LoVo (cell line): ENCODE measurements at places on chromosomes 12 and 14.
A peak's percentile ranks its signal among the peaks of the same experiment; 100 is the strongest.

GRCh38 chr12:120125029-120125428, 8.5 kb upstream of the RAB35 start:
- no peak for DNase-seq

GRCh38 chr14:92282669-92283068, 40.3 kb upstream of the SLC24A4 start:
- no peak for DNase-seq

- DNase-seq: no peak
Measured at GRCh38 chr14:68473069-68473468, 319.8 kb downstream of the ZFP36L1 start.

GRCh38 chr12:106897082-106897481, 58.6 kb upstream of the TMEM263 start:
- no peak for DNase-seq

DNA sequence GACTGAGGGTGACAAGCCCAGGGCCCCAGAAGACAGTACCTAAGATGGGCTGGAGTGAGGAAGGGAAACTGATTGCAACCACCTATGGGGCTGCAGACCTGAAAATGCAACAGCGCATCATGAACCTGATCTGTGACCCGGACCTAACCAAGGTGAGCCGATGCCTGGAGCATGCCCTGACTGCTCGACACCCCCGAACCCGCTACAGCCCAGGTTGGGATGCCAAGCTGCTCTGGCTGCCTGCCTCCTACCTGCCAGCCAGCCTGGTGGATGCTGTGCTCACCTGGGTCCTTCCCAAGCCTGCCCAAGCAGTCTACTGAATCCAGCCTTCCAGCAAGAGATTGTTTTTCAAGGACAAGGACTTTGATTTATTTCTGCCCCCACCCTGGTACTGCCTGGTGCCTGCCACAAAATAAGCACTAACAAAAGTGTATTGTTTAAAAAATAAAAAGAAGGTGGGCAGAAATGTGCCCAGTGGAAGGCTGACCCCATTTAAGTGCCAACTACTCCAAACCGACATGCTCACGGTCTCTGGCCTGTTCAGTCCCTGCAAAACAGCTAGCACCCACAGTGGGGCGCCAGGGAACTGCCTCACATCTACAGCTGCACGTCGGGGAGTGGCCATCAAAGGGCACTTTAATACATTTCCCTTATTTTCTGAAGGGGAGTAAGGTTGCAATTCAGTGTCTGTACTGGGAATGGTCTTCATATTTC, 4.2 kb downstream of the RDH5 start:
- DNase-seq: no peak

- DNase-seq: no peak
Measured at GRCh38 chr14:94124582-94125377, 4.6 kb downstream of the IFI27L2 start.

DNA sequence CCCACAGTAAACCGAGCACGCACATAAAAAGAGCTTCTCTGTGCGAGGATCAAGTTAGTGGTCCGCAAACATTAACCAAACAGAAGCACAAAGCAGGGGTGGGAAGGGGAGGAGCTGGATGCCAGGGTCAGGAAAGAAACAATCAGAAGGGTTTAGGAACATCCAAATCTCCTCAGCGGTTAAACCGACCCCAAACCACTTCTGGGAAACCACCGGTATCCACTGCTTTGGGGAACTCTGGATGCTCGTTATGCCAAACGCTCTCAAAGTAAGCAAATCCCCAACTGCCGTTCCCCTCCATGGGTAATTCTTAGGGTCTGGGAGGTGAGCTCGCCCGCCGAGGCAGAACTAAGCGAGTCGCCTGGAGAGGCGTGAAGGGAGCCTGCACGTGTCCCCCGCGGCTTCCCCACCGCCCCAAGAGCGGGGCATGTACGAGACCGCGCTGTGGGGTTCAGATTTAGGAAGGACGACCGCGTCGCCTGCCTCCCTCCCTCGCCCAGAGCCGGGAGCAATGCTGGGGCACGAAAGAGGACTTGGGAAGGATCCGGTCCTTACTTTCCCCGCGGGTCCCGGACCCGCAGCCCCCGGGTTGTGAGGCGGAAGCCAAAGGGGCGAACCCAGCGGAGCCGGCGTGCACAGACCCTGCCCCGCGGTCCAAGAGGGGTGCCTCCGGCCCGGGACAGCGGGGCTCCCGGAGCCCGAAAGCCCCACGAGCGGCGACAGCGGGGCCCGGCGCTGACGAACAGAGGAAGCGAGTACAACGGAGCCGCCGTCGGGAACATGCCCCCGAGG, 711 bp downstream of the SBNO1 start:
- DNase-seq: peak; percentile 26

- DNase-seq: no peak
Measured at GRCh38 chr14:62939970-62940369, 105.3 kb downstream of the KCNH5 start.

DNA sequence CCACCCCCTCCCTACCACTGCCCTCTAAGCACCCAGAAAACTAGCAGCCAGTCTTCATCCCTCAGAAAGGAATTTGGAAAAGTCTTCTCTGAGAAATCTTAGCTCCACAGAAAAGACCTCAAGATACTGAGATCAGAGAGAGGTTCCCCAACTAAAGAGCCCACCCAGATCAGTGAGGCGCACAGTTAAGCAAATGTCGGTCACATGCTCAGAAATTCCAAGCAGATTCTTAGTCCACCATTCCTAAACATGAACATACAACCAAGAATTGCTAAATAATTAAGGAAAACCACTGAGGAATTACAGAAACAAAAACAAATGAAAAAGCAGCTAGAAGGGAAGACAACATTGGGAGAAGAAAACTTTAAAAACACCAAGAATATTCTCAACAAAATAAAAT, 32.3 kb downstream of the MED13L start:
- no peak for DNase-seq

- DNase-seq: no peak
Measured at GRCh38 chr14:77902811-77903210, 102.9 kb downstream of the ADCK1 start.

GRCh38 chr12:76537923-76538322, 21.6 kb downstream of the OSBPL8 start:
- no peak for DNase-seq

DNA sequence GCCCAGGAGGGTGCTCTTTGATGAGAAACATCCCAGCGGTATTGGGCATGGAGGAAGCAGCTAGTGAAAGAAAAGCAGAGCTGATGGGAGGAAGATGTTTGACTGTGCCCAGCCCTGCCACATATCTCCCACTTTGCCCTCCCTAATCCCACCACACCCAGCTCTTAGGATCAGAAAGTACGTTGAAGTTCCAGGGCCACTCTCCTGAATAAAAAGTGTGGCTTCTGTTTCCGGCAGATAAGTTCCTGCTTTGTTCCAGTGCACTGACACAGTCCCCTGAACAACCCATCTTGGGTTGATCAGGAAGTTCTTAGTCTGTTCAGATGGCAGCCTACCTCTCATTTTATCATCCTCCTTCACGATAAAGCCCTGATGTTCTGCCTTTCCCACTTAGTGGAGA, 16.5 kb downstream of the TPCN1 start:
- DNase-seq: no peak

DNA sequence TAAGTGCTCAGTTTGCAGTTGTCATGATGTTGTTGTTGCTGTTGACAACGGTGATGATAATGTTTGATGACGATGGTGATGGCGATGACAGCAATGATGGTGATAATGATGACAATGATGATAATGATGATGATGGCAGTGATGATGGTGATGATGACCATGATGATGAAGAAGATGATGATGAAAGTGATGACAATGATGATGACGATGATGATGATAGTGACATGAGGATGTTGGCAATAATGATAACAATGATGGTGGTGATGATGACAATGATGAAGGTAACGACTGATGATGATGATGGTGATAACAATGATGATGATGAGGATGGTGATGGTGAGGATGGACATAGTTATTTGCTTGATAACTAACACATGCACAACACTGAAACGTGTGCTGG, 778.5 kb downstream of the VRK1 start:
- no peak for DNase-seq

GRCh38 chr12:76274420-76275083, 73.7 kb downstream of the BBS10 start:
- DNase-seq: no peak

DNA sequence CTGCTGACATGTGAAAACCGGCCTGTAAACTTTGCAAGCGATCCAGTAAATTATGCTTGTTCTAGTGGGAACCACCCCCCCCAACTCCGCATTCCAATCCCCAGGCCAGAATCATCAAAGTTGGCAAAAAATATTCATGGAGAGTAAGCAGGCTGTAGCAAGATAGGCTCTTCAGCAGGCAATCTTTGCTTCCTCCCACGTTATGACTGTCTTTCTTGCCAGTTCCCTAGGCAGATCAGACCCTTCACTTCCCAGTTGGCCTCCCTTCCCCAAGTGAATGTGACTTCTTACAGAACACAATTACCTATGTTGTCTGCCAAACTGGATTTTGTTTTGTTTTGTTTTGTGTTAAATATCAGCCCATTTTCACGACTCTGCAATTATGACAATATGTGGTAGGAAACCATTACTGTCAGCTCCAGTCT, 1.2 kb upstream of the PTGER2 start:
- DNase-seq: no peak

GRCh38 chr12:124352839-124353238, 57.9 kb downstream of the RFLNA start:
- DNase-seq: peak; percentile 59

DNA sequence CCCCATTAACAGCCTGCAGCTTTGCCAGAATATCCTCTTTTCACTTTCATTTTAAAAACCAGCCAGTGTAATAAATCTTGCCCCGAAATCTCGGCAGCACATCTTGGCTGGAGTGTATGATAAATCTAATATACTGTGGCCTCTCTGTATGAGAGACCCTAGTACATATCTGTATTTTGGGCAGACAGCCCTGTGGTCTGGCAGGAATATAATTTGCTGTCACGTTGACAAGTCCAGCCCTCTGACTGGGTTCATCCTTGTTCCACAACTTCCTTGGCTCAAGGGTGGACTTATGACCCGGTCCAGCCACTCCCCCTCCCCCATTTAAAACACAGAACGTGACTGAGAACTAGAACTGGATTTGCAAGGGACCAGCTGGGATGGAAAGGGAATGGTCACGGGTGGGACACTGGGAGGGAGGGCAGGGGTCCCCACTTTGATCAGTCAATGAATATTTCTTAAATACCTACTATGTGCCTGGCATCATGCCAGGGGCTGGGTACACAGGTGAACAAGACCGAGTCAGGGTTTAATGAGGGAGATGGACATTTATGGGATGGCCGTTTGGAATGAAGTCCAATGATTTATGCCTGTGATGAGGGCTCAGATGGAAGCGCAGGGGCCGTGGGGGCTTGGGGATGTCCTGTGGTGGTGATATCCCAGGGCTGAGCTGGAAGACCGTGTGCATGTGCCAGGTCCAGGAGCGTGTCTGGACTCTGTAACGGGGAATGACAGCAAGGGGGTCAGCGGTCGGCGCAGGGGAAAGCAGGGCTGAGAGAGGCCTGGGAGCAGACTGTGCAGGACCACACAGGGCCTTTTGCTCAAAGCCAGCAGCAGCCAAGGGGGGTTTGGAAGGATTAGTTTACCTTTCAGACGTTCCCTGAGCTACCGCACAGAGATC, 190.5 kb downstream of the PHETA1 start:
- no peak for DNase-seq

- DNase-seq: no peak
Measured at GRCh38 chr12:108360487-108360886, 21.4 kb upstream of the CMKLR1 start.

DNA sequence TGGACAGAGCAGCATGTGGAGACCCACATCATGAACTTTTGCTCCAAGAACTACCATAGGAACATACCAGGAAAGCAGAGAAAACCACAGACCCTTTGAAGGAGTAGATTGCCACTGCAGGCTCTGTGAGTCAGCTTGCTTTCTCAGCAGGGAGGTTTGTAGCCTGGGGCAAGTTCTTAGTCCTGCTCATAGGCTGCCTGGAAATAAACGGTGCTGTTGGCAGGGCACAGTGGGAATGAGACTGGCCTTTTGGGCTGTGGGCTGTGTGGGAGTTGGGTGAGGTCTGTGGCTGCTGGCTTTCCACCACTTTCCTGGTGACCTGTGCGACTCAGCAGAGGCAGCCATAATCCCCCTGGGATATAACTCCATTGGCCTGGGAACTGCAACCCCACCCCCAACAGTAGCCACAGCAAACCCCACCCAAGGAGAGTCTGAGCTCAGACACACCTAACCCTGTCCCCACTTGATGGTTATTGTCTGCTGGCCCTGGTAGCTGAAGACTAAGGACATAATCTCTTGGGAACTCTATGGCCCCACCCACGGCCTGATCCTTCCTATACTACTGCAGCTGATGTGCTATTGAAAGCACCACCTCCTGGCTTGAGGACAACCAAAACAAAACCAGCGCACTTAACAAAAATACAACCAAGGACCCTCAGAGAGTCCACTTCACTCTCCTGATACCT, 192.1 kb upstream of the GARIN6 start:
- peak; percentile 94 for DNase-seq

- DNase-seq: no peak
Measured at GRCh38 chr14:99572173-99572999, 31.6 kb downstream of the CCDC85C start.

DNA sequence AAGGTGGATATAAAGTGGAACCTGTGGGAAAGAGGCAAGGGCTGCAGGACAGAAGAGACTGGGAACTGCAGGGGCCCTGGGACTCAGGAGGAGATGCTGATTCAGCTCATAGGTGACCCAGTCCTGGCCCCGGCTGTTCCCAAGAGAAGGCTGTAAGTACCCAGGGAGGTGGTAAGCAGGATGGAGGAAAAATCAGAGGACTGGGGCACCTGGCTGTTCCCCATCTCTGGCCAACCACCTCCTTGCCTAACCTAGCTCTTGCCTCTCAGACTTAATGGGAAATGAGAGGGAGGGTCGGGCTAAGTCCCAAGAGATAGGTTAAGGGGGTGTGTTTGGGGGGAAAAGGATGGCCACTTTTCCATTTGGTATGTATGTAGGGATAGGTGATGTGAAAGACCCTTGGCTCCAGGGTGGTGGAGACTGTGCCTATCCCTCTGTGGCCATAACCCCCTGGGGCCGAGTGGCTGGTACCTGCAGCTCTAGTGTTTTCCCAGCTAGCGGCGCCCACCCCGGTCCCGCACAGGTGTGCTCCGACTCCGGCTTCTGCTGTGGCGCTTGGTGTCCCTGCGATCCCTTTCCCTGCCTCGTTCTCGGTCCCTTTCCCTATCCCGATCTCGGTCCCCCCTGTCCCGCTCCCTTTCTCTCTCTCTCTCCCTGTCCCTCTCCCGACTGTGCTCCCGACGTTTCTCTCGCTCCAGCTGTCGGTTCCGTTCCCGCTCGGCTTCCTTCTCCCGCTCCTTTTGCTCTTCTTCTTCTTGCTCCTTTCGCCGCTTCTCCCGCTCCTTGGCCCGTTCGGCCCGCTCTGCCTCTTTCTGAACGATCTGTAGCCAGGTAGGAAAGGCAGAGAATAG, 1.6 kb upstream of the CDH24 start:
- no peak for DNase-seq

- DNase-seq: peak; percentile 39
Measured at GRCh38 chr12:42094277-42094676, 50.4 kb downstream of the GXYLT1 start.

- DNase-seq: no peak
Measured at GRCh38 chr12:104740668-104741067, 217.4 kb downstream of the SLC41A2 start.

- no peak for DNase-seq
Measured at GRCh38 chr14:68670359-68670715, 122.5 kb downstream of the ZFP36L1 start.

- DNase-seq: peak; percentile 63
Measured at GRCh38 chr14:33938131-33938949, 12.5 kb downstream of the EGLN3 start.
